Stimulated activated CD4-positive, alpha-beta T cell treated with anti-CD3 and anti-CD28 coated beads, Interleukin-4, amount 100 ng/mL, for 24 hours (primary cell): ENCODE measurements at places on chromosomes 16 and 17.
A peak's percentile ranks its signal among the peaks of the same experiment; 100 is the strongest.

DNA sequence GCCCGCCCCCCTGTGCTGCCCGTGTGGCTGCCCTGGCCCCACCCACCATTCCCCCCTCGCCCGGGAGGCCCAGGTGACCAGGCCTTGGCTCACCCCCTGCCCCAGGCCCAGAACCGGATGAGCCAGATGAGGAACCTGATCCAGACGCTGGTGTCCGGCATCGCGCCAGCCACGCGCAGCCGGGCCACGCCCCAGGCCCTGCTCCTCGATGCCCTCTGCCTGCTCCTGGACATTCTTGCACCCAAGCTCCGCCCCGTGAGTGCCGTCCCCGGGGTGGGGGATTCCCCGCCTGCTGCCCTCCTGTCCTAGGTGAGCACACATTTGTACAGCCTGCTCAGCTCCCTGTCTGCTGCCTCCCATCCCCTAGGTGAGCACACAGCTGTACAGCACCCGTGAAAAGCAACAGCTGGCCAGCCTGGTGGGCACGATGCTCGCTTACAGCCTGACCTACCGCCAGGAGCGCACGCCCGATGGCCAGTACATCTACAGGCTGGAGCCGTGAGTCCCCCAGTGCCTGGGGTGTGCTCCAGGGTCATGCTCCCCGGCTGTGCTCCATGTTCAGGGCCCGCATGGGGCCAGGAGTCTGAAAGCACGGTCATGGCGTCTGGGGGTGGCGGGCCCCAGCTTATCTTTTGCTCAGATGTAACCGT is 4.8 kb downstream of the GNG13 start:
- no peak for DNase-seq

GRCh38 chr17:11245187-11245586 is 4.2 kb downstream of the SHISA6 start:
- DNase-seq = no peak

DNA sequence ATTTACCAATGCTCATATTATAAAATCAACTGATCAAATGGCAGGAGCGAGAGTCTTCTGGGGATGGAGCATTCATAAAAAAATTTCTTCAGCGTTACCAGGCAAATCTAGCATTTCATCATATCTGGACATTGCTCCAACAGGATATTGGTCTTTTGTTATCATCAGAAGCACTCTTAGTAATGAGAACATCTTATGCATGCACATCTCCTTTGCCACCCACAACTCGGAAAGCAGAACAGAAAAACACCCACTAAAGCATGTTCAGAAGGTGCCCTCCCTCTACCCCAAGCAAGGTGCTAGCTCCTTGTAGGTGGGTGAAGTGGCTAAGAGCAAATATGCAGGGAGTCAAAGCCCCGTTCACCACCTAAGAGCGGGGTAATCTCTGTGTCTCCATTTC is 18.9 kb downstream of the ARHGAP17 start:
- no peak for DNase-seq

- DNase-seq = no peak
Measured at GRCh38 chr16:47382362-47382761, 78.5 kb downstream of the ITFG1 start.

GRCh38 chr17:40735016-40735415 is 20.1 kb downstream of the KRT25 start:
- DNase-seq = no peak

DNA sequence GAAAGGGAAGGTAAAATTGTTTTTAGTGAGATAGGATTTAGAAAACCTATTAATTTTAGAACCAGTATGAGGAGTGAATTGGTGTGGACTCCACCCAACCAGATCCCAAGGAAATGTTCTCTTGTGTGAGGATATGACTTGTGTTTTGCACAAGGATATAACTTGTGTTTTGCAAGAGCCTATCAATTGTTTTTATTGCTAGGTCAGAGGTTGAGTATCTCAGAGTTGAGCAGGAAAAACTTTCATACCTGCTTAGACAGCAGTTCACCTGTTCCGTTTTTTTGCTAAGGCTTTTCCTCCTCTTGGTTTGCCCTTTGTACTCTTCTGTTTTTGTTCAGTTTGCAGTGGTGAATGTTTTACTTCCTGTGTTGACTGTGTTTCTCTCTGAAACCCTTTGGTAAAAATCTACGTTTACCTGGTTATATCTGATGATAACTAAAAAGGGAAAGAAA is 5.1 kb downstream of the NBR1 start:
- DNase-seq = no peak

GRCh38 chr16:10770907-10771306 is 27.3 kb downstream of the NUBP1 start:
- DNase-seq = no peak

DNA sequence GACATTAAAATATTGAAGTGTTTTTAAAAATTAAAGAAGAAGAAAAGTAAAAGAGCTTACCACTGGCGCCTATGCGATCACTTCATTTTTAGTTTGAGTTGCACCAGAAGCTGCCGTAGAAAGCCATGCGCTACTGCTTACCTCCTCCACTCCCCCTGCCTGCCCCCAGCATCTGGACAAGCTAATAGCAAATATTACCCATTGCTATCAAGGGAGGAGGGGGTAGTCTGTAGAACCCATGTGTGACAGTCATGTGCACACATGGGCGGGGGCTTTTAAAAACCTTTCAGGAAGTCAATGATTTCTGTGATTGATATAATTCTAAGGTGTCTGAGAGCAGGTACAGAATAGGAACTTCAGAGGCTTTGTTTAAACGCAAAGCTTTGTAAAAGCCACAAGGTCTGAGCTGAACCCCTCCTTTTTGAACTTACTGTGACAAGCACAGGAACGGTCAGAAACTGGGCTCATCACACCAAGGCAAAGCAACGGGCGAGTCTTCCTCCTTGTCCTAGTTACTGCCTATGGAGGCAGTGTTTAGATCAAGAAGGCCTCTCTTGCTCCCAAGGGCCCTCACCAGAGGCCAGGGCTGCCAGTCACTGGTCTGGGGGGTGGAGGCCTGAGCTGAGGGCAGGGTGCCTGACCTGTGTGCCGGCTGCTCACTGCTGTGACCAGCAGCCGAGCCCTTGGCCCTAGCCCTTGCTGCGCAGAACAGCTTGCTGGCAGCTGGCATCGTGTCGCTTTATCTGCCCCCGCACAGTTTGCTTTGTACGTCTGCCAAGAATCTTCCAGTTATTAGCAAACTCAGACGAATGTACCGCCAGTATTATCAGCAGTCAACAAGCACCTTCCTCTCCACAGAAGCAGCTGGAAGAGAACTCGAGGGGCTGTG is 15.0 kb downstream of the GINS2 start:
- no peak for DNase-seq

DNA sequence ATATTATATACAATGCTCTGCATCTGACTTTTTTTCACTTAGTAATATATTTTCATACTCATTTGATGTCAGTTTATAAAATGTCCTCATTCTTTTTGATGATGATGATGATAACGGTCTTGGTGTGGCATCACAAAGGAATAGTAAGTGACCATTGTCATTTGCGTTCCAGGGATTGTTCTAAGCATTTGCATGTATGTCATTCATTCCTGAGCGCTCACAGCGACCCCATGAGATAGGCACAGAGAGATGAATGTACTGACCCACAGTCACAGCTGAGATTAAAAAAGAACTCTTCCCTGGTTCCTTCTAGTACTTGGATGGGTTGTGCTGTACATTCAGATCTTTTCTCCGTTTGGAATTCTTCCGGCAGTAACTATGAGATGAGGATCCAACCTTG is 21.2 kb upstream of the MSI2 start:
- DNase-seq = no peak

DNA sequence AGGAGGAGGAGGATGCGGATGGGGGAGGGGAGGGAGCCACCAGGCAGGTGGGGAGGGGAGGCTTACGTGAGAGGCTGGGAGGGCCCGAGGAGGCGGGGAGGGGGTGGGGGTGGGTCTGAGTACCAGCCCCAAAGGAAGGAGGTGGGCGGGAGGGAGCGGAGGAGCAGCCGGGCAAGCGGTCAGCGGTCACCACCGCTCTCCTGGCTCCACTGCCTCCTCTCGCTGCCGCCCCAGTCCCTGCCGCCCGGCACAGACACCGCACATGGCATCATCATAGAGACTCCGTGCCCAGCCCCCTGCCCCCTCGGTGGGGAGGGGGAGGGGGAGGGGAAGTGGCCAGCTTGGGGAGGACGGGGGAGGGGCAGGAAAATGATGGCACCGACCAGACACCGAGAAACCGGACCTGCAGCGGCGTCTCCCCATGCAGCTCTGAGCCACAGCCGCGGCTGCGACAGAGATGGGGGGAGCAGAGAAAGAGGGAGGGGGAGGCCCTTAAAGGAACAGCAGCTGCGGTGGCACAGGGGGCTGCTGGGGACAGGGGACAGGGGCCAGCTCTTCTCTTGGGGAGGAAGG is at the start of gene TLCD3B:
TSS of gene TLCD3B (minus strand) at position 431 of the 573 bp plus-strand sequence. CDS start 744 bp downstream, outside the sequence.
- DNase-seq = no peak

GRCh38 chr17:1414001-1414574 is 14.1 kb upstream of the YWHAE start:
- no peak for DNase-seq

DNA sequence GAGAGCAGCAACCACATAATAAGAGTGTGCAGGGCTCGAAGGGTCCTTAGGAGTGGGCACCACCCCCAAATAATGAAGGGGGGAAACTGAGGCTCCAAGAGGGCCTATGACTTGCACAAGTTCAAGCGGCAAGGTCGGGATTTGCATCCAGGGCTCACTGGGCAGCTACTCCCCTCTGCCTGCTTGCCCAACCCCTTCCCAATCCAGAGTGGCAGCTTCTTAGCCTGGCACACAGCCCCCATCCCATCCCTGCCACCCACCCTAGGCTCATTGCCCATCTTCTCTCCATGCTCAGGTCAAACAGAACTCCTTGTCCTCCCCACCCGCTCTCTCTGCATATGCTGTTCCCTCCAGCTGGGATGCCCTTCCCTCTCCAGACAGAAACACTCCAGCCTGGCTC is 2.4 kb downstream of the SPPL2C start:
- DNase-seq = no peak

DNA sequence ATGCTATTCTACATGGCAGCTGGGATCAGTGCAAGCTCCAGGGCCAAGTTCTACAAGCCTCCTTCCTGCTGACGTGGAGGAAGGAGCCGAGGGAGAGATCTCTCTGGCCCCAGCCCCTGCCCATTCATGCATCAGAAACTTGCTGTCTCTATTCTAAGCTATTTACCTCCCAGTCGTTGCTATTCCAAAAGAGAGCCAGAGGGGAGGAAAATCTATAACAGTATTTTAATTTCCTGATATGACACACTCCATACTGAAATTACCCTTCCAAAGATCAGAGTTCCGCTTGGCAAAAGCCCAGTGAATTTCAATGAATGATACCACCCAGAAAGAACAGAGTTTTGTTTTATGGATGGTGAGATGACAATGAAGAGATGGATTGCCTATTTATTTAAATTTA is 133.4 kb downstream of the GRIN2A start:
- DNase-seq = no peak

DNA sequence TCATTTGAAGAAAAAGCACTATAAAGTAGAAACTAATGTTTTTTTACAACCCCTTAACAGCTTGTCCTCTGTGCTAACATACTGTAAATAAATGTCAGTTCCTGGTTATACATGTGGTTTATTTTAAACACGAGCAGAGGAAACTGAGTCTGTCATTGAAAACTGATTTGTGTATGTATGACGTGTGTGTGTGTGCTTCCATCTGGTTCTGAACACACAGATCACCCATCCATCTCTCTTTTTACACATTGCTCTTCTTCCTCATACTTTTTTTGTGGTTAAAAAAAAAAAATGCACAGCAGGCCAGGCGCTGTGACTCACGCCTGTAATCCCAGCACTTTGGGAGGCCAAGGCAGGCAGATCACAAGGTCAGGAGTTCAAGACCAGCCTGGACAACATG is 49.5 kb downstream of the ZNF423 start:
- no peak for DNase-seq

- no peak for DNase-seq
Measured at GRCh38 chr17:39529455-39529854, 68.2 kb downstream of the CDK12 start.

- DNase-seq = no peak
Measured at GRCh38 chr17:4941319-4941610, 1.2 kb downstream of the RNF167 start.

GRCh38 chr17:77190576-77190975 is 49.8 kb downstream of the SEC14L1 start:
- DNase-seq = no peak

GRCh38 chr16:58615280-58615679 is 14.3 kb downstream of the CNOT1 start:
- DNase-seq = no peak

DNA sequence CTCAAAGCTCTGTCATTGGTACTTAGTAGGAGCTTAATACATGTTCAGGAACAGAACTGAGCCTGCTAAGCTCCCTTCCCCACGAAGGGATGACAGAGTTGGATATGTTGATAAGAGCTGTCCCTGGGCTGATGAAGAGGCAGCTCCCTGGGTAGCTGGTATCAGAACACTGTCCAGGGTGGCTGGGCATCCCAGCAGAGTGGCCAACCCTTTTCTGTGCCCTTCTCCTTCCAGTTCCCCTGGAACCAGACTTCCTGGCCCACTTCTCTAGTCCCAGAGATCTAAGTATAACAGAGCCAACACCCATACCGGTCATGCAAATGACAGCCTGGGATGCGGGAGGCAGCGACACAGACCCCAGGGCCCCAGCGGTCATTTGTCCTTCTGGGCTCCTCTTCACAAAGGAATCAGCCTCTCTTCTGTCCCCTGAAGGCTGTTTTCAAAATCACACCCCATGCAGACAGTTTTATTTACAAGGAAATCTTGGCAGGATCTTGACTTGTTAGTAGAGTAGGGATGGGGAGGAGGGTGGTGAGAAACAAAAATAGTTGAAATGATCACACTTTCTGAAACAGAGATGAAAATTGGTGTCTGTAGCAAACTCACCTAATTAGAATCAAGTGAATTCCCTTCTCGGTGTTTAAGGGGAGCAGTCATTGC is 1.4 kb upstream of the RHBDL3 start:
- DNase-seq = no peak

DNA sequence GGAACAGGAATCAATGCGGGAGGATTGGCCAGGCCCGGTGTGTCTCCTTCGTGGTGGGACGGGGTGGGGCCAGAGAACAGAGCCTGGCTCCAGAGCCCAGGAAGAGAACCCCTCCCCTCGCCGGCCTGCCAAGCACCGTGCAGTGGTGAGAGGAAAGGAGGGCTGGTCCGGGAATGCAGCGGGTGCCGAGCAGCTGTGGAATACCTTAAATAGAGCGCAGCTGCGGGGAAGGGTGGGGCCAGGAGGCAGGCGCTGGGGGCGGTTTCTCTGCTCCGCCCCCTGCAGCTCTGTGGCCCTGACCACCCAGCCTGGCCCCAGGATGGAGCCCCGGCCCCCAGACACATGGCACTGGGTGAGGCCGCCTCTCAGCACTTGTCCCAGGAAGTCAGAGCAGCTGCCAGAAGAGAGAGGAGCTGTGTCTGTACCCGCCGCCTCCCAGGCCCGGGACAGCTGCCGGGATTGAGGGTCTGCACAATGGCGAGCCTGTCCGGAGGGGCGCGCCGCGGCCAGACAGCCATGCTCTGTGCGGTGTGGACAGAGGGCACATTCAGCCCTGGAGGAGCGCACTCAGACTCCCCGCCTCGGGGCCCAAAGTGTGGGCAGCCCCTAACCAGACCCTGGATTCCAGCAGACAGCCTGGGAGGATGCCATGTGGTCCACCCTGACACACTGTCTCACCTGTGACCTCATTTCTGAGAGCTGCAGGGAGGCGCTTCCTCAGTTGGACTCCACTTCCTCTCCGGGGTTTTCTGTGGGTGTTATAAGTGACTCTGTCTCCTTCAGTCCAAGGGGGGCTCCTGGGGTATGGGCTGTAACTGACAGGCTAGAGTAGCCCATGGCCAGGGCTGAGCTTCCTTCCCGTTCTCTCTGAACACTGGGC is 268.8 kb downstream of the SEC14L1 start:
- DNase-seq = peak; percentile 42
